ENCODE measurements at places on chromosomes 12 and 14.
A peak's percentile ranks its signal among the peaks of the same experiment; 100 is the strongest.

DNA sequence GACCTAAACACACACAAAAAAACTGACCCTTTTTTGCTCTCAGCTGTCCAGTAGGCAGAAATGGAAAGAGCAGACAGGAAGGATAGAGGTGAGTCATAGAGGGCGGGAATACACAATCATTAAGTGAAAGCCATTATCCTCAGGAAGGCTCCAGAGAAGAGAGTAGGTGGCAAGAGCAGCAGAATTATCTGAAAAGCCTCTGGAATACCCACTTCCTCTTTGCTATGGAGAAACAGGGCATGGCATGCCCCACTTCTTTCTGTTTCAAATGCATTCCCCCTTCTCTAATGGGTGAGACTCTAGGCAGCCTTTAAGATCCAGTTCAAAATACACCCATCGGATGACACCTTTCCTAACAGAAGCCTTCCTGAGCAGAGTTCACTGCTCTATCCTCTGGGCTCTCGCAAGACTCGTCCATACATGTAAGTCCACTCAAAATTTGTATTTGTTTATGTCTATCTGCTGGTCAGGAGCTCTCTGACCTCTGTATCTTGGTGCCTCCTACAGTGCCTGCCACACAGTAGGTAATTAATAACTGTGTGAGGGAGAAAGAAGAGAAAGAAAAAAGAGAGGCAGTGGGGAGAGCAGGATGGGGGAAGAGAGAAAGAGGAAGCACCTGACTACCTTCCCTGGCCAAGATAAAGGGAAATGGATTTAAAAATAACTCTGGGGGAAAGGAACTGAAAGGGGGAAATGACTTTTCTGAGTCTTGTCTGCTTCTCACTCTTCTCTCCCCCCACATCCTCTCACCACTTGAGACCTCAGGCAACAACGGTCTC lies 8.5 kb downstream of the KLHL33 start:
- DNase-seq, result no peak

DNA sequence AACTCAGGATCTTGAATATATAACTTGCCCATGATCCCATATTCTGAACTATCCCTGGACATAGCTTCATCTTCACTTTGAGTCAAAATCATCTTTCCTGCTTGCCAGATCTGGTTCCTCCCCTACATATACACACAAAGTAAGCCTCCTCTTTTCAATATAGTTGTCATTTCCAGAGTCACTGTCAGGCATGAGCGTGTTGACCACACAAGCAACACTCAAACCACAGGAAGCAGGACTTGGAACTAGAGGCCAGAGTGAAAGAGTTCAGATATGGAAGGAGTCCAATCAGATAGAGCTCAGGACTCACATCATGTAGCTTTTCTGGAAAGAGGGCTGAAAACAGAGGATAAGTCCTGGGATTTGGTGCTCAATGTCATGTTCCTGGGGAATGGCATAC lies 1140.6 kb downstream of the BCL11B start:
- no peak for DNase-seq

- DNase-seq, result no peak
Observed at GRCh38 chr14:96486705-96487104, 15.5 kb upstream of the PAPOLA start.

- DNase-seq, result no peak
Observed at GRCh38 chr14:23025151-23025814, 9.4 kb downstream of the PSMB5 start.

DNA sequence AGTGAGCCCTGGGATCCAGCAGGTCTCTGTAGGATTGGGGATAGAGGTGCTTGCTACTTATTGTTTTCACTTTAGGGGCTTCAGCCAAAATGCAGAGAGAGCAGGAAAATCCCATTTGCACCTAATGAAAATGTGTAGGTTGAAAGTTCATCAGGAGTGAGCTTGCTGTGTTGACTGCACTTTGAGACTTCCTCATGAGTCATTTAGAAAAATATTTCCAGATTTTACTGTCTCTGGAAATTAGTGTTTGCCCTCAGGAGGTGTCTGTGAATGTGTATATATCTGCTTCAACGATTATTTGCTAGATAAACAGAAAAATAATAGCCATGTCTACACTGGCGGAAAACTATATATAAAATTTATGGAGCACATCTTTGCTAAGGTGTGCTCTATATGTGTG lies 159.3 kb downstream of the CAND1 start:
- DNase-seq, result no peak

DNA sequence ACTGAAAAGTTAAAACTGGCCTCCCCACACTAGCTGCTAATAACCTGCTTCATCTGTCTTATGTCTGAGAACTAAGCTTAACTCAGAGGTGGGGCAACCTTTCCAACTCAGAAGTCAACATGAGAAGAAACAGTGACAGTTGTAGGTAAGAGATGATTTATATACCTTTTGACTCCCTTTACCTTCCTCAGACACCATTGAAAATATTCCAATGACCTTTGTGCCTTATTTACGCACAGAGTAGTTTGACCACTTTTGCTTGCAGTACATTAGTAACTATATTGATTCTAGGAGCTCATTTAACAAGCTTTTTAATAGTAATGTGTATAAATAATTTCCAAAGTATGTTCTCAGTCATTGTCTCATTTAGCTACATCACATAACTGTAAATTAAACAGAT lies 77.6 kb downstream of the ALX1 start:
- DNase-seq, result no peak

DNA sequence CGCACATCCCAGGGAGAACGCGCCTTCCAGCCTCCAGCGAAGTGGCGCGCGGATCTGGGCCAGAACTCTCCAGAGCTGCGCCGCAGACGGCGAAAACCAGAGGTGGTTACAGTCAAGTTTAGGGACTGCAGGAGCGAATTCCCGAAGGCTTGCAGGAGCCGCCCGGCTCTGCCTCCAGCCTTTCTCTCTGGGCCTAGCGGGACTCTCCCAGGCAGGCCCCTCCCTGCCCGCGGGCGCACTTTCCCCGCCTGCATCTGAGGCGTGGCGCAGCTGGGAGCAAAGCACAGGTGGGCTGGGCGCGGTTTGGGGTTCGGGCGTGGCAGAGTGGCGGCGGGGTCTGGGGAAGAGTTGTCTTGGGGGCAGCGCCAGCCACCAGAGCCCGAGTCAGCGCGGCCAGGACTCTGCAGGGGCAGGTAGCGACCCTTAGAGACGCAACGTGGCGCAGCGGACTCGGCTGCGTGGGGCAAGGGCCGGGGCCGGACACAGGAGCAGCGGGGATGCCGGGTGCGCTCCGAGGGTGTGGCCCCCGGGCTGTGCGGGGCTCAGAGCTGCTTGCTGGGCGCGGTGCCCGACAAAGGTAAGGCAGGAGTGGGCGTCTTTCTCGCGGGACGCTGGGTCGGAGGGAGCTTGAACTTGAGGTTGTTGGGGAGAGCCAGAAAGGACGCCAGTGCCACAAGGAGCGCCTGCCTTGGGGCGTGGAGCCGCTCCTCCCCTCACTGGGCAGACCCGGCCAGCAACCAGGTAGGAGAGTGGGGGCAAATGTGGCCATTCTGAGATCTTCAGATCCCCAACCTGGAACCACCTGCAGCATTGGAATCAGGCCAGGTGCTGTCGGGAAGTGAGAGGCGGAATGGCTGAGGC lies 1126.0 kb downstream of the AACS start:
- DNase-seq, result no peak

GRCh38 chr12:133129368-133130037 lies 571 bp downstream of the ZNF891 start:
- DNase-seq, result no peak

GRCh38 chr14:70640938-70641547 lies 673 bp upstream of the TTC9 start:
- peak; percentile 69 for DNase-seq

DNA sequence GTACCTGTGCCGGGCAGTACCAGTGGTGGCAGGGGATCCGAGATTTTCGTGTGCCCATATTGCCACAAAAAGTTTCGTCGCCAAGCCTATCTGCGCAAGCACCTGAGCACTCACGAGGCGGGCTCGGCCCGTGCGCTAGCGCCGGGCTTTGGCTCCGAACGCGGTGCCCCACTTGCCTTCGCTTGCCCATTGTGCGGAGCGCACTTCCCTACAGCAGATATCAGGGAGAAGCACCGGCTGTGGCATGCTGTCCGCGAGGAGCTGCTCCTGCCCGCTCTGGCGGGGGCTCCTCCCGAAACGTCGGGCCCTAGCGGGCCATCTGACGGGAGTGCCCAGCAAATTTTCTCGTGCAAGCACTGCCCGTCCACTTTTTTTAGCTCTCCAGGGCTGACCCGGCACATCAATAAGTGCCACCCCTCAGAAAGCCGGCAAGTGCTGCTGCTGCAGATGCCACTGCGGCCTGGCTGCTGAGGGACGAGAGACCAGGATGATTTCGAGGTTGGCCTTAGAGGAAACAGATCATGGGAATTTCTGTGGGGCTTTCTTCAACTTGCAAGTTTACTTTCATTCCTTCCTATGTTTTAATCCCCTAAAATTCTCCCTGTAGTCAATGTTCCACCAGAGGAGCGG lies 1.6 kb downstream of the INSM2 start:
- no peak for DNase-seq

DNA sequence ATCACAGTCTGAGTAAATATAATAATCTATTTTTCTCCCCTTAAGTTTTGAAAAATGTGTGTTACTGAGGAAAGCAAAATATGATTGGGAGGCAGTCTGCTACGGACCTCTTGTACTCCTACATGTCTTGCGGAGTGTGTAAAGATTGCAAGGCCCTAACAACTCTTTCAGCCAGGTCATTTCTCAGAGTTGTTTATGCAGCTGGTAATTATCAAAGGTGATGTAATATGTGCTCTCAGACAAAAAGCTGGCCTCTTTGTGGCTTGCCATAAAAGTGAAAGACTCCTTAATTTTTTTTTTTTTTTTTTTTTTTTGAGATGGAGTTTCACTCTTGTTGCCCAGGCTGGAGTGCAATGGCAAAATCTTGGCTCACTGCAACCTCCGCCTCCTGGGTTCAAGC lies 40.5 kb upstream of the MON2 start:
- no peak for DNase-seq

DNA sequence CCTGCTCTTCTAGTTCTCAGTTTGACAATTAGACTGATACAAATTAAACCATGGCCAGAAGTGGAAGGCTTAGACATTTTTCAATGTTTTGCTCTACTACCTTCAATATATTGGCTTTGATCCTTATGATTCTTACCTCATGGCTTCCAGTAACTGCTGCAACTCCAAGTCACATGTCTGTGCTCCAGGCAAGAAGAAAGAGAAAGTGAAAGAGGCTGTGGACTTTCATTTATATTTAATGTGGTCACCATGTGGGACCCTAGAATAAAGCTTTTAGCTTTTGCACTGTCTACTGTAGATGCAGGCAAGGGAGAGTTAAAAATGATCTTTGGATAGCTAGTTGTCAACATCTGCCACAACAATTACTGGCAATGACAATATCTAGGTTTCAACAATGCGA lies 214.3 kb upstream of the PDE3A start:
- no peak for DNase-seq

- DNase-seq, result no peak
Observed at GRCh38 chr12:21881965-21882364, 59.3 kb downstream of the ABCC9 start.

DNA sequence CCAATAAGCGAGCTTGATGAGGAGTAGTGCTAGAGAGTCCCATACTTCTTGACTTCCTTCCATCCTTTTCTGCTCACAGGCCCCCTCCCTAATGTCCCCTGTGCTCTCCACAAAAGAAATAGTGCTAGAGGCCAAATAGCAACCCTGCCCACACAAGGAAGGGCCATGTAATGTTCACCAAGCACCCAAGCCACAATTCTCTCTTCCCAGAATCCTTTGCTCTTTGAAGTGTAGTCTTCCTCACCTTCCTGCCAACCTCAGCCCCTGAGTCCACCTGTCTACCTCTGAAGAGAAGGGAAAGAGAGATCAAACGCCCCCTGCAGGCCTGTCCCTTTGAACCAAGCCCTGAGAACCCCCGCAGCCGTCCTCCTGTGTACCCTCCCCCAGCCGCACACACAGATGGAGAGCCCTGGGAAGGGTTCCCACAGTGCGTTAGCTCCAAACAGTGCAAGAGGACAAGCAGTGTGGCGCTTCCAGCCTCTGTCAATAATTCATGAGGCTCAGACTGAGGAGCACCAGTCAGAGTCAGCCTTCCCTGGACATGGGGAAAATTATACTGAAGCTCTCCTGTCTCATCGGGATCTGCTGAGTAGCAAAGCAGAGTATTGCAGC lies 1.9 kb upstream of the DHRS4 start:
- DNase-seq, result no peak

GRCh38 chr12:93850481-93851256 lies 173.5 kb downstream of the CRADD start:
- no peak for DNase-seq

DNA sequence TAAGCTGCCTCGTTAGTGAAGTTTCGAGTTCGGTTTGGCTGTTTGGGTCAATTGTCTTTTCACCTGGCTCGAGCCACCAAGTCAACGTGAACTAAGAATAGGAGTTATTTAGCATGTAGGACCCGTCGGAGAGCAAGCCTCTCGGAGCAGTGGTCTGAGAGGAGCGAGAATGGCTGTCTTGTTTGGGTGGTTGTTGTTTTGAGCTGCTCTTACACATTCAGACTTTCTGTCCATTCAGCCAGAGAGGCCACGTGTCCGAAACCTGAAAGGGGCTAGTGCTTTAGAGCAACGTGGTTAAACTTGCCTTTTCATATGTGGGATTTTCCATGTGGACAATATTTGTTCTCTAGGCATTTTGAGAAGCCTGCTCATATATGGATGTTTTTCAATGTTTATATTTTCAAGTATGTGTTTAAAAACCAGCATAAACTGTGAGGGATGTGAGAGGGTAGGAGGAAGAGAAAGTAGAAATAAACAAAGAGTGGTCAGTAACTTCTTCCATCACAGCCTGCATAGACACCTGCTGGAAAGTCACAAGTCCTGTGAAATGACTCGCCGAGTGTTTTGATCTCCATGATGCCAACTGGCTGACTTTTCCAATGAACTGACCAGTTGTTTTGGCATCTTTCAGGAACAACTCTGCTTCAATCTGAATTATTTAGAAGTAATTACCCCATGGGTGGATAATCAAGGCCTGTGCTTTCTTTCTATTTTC lies 221.0 kb downstream of the ASCL1 start:
- DNase-seq, result no peak

DNA sequence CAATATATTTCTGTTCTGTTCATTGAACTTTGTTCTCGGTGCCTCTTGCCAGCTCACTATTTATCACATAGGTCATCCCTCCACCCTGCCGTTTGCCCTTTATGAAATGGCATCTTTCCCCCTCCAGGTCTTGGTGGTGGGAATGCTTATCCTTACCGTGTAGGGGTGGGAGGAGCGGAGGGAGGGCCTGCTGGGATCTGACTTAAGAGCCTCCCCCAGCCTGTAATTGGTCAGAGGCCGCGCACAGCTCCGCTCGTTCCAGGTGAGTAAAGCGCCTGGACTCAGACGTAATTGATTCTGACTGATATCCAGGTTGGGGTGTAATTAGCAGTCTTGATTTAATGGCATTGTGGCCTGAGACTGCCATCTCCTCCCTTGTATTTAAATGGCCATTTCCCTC lies 185.3 kb downstream of the TSPAN9 start:
- DNase-seq, result no peak

Data from CD8-positive, alpha-beta memory T cell (primary cell).